ENCODE measurements at places on chromosomes 6 and 20. TPM values are rescaled to one million over a fixed set of nuclear protein-coding genes. Genes with fewer than 3 reads are reported as not detected.

The DEF6 gene
- total RNA-seq: 191 TPM

The TFAP2C gene
- not detected for total RNA-seq

The CLVS2 gene
- not detected for total RNA-seq

- no peak for DNase-seq
These were observed 309.2 kb downstream of the CDC5L start for GRCh38 chr6:44696686-44697085.

DNA sequence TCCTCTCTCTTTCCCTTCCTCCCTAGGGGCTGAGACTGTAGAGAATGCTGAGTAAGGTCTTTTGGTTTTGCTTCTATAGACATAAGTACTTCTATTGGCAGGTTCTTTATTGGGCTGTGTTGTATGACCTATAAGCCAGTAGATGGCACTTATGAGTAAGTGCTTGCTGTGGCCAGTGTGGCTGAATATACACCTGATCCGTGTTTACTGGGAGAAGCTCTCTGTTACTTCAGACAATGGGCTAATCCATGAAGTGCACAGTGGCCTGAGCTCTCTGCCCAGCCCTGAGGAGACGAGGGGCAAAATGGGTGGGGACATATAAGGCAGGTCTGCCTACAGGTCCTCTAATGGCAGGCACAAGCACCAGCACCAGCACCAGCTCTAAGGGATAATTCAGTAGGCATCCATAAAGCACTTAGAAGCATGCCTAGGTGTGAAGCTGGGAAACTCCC, 610.3 kb downstream of the RNF144B start:
- DNase-seq: no peak

DNA sequence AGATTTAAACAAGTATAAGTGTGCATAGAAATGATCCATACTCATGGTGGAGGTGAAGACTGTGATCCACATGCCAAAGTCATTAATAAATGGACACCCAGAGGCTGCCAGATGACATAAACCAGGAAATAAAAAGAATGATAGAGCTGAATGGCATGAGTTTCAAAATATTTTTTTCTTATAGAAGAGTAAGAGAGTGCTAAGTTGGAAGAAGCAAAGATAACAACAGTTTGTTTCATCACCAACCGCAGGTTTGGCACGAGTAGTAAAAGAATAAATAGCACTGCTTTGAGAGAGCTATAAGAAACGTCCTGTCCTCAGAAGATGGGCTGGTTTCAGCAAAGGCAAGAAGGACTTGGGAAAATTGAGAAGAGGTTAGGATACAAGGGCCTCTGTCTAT, 246.9 kb downstream of the UBE3D start:
- DNase-seq: no peak

- no peak for DNase-seq
These were observed 809.4 kb upstream of the CITED2 start for GRCh38 chr6:140183881-140184280.

DNA sequence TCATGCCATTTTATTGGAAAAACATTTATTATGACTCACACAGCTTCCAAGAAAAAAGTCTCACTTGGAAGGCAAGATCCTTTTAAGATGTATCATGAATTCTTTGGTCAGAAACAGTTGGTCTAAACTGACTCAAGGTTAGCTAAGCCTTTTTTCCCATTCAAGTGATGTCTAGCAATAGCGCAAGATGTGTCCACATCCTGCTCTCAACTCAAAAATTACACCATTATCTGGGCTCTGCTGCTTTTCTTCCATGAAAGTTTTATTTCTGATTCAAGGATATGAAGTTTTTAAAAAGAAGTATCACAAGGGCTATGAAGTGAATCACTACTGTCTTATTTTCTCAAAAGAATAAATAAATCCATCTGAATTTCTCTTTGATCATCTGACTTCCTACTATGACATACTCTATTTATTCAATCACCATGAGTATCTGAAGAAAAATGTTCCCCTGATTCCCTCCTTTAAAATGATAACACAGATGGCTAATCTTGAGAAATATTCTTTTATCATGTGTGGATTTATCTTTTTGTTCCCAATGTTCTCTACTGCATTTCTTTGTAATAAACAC, 139.2 kb downstream of the AHI1 start:
- no peak for DNase-seq

All from activated CD8-positive, alpha-beta T cell treated with anti-CD3 and anti-CD28 coated beads, Interleukin-2, amount 10 ng/mL, durations not matched to agents 7 days and 5 days (primary cell).